ENCODE measurements at places on chromosomes 16 and 17.

DNA sequence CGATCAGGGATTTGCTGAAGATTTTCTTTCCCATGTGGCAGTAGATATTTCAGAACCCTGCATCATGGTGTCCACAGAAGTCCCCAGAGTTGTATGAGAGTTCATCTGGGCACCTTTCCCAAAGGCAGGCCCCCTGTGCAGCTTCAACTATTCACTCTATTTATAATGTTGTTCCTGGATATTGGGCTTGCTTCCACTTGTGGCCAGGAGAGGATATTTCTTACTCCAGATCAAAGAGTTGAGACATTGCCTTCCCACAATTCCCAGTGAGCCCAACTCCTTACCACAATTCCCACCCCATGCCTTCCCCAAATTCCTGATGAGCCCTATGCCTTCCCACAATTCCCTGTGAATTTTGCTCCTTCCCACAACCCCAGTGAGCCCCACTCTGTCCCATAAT, 206.9 kb downstream of the WWOX start:
- no peak for DNase-seq

DNA sequence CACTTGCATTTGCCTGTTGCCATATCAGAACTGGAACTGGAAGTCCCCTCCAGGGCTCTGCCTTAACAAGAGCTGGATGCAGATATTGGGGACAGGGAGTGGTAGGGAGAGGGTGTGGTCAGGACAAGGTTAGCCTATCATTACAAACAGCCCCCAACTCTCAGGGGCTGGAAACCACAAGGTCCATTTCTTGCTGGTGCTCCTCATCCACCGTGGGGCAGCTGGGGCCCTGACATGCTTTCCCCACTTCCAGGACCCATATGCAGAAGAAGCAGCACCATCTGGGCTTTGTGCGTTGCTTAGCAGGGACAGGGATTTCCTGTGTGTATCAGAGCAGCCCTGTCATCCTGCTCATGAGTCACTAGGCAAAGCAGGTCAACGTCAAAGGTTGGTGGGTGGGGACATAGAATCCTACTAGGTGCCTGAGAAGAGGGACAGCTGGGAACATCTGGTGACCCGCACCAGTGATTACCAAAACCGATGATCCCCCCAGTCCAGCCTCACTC, 26.9 kb downstream of the RGS9 start:
- peak; percentile 60 for DNase-seq

- DNase-seq, result no peak
These were observed 229.0 kb upstream of the NLRP1 start for GRCh38 chr17:5813357-5813756.

GRCh38 chr16:67977469-67978227, 2.7 kb downstream of the DPEP3 start:
- no peak for DNase-seq

DNA sequence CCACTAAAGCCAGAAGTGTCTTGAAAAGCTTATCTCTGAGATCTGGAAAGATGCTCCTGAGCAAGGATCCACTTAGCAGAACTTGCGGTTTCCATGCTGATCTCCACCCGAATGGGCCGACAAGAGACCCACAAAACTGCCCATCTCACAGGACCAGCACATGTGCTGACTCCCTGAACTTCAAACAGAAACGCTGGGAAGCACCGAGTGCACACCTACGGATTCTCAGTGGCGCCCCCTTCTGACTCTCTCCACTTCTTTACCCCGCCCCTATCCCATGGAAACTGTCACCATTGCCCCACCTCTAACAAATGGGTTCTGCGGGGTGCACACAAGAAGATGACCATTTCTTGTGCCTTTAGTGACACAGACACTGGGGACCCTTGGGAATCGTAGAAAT, 21.4 kb downstream of the CDRT4 start:
- no peak for DNase-seq

DNA sequence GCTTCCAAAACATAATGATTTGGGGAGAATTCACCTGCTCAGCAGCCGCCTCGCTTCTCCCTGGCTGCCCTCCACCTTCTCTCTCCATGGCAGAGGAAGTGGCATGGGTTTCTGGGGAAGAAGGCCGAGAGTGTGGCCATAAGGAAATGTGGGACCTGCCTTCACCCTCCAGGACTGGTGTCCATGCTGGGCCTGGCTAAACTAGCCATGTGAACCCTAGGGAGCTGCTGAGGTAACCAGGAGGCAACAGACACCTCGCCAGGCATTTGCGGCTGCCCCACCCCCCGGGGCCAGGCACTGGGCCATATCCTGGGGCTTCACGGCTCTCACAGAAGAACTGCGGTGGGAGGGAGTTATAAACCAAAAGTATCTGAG, 9.9 kb upstream of the CMTM4 start:
- no peak for DNase-seq

DNA sequence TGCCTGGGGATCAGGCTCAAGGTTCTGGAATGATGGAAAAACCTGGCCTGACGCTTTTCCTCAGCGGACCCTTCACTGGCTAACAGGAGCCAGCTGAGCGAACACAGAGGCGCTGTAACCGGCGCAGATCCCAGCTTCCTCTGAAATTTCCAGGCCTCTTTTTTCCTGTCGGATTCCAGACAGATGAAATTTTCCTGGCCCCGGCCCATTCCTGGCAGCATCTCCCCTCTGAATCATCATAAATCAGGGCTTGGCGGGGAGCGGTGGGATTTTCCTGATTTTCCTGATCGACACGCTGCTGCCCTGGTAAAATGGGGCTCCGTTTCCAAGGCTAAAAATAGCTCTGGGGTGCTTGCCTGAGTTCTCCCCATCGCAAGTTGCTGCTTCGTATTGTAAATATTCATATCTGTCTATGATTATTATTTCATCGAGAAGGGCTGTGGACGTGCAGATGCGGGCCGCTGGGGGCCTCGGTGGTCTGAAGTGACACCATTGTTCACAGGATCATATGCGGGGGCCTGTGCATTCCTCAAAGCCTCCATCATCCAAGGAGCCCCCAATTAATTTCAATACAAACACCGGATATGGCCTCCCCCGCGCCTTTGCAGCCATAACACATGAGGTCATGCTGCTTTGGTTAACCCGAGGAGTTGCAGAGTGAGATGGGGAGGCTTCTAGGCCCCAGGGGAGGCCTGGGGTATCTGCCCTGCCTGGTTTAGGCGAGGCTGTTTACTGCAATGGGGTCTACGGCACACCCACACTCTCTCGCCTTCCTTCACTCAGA, 45.8 kb upstream of the ETV4 start:
- DNase-seq, result no peak

- DNase-seq, result no peak
These were observed 7.4 kb downstream of the CRISPLD2 start for GRCh38 chr16:84827131-84827574.

DNA sequence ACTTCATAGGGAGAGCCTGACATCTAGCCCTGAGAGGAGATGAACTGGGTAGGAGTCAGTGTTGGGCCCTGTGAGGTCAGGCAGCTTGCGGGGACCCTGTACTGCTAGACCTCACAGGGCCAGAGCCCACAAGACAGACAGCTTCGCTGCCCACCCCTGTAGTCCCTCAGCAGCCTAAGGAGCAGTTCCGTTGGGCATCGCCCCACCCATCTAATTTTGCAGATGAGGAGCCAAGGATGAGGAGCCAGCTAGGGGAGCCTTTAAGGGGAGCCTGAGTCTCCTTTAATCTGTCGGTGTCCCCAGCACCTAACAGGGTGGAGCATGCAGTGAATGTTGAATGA, 755 bp upstream of the TUFM start:
- no peak for DNase-seq

- DNase-seq, result no peak
These were observed 3.5 kb downstream of the G6PC1 start for GRCh38 chr17:42904110-42904469.

DNA sequence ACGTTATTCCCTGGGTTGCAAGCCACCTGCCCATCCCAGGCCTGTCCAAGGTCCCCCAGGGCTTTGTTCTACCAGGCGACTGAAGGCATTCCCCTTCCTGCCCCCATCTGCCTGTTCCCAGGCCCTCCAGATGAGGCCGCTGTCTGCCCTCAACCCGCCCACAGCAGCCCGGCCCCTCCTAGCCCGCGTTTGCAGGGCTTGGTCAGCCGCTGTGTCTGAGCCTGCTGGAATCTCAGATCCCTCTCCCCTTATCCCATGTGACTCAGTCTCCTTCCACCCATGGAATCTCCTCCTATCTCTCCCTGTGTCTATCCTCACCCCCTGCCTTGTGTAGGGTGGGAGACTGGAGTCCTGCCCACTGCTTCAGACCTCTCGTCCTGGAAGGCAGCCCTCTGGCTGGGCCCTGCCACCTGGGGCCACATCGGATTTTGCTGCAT, 186.0 kb upstream of the TNRC6C start:
- peak; percentile 38 for DNase-seq

Measured in GM06990 (cell line).